Muscle of leg (tissue), 16 donors: ENCODE measurements at places on chromosomes 11 and 22. TPM values are rescaled to one million over a fixed set of nuclear protein-coding genes. Genes with fewer than 3 reads are reported as not detected.
A peak's percentile ranks its signal among the peaks of the same experiment; 100 is the strongest.

- no peaks in the 10 kb centered on the region for H3K27me3 ChIP-seq
- peaks cover 60% of the 10 kb centered on the region for H3K36me3 ChIP-seq
- no peak for DNase-seq
- peaks cover 30% of the 10 kb centered on the region for H3K4me1 ChIP-seq
- H3K27ac ChIP-seq: no peak overlapping the region
Observed at GRCh38 chr22:45529971-45530575, 27.4 kb downstream of the FBLN1 start.

GRCh38 chr22:41939981-41940831 lies 6.7 kb downstream of the CENPM start:
- H3K4me1 ChIP-seq: peaks cover 20% of the 10 kb centered on the region
- H3K36me3 ChIP-seq: peaks cover 16% of the 10 kb centered on the region
- H3K27me3 ChIP-seq: no peaks in the 10 kb centered on the region
- no peak overlapping the region for H3K27ac ChIP-seq
- H3K4me3 ChIP-seq: no peak overlapping the region

DNA sequence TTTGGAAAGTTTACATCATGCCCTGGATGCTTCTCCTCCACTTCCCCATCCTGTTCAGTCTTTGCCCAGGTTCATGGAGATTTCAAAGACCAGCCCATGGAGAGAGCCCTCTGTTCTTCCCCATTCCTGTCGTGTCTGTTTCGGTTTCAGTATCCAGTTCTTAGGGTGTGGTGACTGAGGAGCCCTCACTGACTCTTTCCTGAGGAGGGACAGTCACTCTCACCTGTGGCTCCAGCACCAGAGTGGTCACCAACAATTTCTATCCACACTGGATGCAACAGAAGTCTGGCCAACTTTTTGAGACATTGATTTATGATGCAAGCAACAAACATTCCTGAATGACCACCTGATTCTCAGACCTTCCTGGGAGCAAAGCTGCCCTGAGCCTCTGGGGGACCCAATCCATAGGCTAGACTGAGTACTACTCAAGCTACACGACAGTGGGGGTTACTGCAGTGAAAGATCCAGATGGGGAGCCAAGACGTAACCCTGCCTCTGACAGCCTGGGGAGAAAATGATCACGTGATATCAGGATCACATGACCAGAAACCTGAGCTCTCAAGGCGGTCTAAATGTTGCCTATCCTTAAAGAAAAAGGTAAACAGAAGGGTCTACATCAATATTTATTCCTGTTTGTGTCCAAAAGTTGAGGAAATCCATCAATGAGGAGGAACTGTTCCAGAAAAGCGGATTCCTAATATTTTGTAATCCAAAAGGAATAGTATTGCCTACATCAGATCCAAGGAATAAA lies 76.2 kb upstream of the VPREB1 start:
- peaks cover 19% of the 10 kb centered on the region for H3K27me3 ChIP-seq
- H3K4me3 ChIP-seq: no peak overlapping the region
- H3K27ac ChIP-seq: no peak overlapping the region
- no peaks in the 10 kb centered on the region for H3K36me3 ChIP-seq
- no peaks in the 10 kb centered on the region for H3K4me1 ChIP-seq
- DNase-seq: peak; percentile 19

DNA sequence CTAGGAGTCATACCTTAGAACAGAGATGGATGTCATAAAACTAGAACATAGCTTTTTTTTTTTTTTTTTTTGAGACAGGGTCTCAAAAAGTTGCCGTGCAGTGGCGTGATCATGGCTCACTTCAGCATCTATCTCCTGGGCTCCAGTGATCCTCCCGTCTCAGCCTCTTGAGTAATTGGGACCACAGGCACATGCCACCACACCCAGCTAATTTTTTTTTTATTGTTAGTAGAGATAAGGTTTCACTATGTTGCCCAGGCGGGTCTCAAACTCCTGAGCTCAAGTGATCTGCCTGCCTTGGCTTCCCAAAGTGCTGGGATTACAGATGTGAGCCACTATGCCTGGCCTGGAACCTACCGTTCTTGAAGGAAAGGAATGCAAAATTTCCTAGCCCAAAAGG lies 8.8 kb upstream of the CEP295 start:
- no peaks in the 10 kb centered on the region for H3K27me3 ChIP-seq
- no peak overlapping the region for H3K4me3 ChIP-seq
- no peaks in the 10 kb centered on the region for H3K4me1 ChIP-seq
- no peak for DNase-seq
- H3K36me3 ChIP-seq: no peaks in the 10 kb centered on the region

GRCh38 chr11:17258670-17259069 lies 17.9 kb upstream of the NUCB2 start:
- no peak overlapping the region for H3K4me3 ChIP-seq
- DNase-seq: no peak
- no peaks in the 10 kb centered on the region for H3K4me1 ChIP-seq
- H3K27ac ChIP-seq: no peak overlapping the region
- H3K27me3 ChIP-seq: no peaks in the 10 kb centered on the region
- H3K36me3 ChIP-seq: no peaks in the 10 kb centered on the region

DNA sequence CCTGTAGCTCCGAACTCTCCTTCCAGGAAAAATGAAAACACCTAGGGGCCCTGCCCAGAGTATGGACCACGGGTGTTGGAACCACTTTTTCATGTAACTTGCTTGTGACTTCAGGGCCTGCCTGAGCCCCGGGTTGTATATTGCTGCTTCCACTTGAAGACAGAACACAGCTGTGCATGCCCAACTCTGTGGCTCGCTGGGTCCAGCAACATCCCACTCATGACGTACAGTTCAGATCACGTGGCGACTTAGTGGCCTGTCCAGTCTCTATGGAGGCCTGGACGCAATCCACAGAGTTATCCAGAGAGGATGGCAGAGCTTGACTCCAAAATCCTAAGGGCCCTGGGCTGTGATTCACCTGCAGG lies 6.8 kb downstream of the C11orf21 start:
- peaks cover 4% of the 10 kb centered on the region for H3K27me3 ChIP-seq
- no peak overlapping the region for H3K27ac ChIP-seq
- DNase-seq: no peak
- peaks cover 3% of the 10 kb centered on the region for H3K4me1 ChIP-seq
- no peaks in the 10 kb centered on the region for H3K36me3 ChIP-seq

Gene DDB1
- 208 TPM for total RNA-seq

Gene OR8G1
- 0.09 TPM for total RNA-seq

Gene NRIP3
- 1.6 TPM for total RNA-seq

Gene NLRP6
- total RNA-seq: 0.04 TPM

Gene GSTT2B
- total RNA-seq: 4.5 TPM

Gene F2
- 0.13 TPM for total RNA-seq

Gene FAM83F
- 0.09 TPM for total RNA-seq

Gene SBF1
- total RNA-seq: 36.5 TPM
